ENCODE measurements at places on chromosomes 3 and 15.

DNA sequence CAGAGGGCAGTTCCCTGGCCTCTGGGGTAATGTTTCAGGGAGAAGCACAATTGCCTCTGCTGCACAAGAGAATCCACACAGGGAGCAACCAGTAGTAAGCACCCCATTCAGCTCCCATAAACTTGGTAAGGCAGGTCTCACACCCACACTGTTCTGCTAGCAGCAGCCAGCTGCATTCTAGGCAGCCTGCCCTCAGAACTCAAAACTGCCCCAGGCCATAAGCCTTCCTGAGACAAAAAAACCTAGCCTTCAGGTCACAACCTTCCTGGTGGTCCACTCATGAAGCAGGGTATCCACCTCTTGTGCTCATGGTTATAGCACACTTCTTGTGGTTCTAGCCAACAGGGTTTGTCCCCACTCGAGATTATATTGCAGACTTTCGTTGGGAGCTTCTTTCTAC lies 33.7 kb upstream of the ABI3BP start:
- no peak for DNase-seq

- DNase-seq, result no peak
Observed at GRCh38 chr3:139480585-139480984, 4.3 kb upstream of the RBP2 start.

DNA sequence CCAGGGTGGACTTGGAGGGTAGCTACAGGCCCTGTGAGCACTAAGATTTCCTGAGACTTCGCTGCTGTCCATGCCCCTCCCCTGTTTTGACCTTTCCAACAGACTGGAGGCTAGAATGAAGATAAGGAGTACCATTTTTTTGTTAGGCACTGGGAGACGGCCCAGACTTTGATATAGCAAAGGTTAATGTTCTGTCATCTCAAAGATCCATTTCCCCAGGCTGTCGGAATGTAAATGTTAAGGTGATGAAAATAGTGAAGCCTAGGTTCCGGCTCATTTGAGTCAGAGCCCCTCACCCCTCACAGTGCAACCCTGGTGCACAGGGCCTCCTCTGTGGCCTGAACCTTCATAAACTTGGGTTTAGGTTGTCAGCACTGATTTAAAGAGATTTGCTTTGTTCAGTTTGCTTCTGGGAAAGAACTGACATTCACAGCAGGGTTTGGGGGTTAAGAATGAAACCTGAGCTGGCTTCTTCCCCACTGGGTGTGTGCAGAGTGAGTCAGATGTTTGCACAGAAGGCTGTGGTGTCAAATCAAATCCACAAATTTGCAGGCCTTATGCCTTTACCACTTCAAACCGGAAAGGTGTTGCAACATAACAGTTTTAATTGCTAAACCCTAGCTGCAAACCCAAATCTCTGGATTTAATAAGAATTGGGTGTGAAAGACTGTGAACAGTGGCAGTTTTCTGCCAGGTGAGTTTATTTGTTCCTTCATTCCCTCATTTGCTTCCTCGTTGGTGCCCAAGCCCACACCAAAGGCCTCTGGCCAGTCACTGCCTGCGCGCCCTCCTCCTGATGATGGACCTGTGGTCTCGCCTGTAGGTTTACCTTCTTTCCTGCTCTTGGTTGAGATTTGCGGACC lies 20.6 kb upstream of the KCTD6 start:
- DNase-seq, result peak; percentile 94

DNA sequence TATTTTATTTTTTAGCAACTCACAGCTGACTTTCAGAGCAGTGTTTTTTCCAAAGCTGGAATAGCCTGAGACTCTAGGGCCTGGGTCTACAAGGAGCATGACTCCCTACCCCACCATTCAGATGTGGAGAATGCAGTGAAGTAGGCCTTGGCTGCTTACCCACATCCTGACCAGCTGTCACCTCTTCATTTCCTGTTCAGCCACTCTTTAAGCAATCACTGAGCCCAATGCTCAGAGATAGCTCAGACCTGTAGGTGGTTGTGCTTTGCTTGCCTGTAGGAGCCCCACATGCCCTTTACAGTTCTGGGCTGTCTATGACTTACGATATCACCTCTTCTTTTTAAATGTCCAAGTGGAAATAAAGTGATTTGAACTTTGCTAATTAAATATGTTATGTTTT lies 148.1 kb downstream of the NEK11 start:
- peak; percentile 5 for DNase-seq

DNA sequence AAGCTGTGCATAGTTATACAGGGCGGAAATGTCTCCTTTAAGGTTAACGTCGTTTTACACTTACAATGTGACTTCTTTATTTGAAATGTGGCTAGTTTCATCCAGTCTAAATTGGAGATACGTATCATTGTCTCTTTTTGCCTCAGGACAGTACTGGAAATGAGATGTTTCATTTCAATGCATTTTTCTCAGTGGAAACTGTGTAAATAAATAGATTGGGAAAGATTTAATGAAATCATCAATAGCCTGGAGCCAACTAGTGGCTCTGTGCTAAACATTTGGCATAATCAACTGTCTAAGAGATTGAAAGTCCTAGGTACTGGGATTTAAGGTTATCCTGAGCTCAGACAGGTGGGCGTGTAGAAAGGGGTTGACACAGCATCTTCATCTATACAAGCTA lies 691.5 kb upstream of the CCDC54 start:
- no peak for DNase-seq

GRCh38 chr3:2420919-2421318 lies 322.3 kb downstream of the CNTN4 start:
- no peak for DNase-seq

- peak; percentile 92 for DNase-seq
Observed at GRCh38 chr3:117105686-117106085, 396.1 kb downstream of the TUSC7 start.

DNA sequence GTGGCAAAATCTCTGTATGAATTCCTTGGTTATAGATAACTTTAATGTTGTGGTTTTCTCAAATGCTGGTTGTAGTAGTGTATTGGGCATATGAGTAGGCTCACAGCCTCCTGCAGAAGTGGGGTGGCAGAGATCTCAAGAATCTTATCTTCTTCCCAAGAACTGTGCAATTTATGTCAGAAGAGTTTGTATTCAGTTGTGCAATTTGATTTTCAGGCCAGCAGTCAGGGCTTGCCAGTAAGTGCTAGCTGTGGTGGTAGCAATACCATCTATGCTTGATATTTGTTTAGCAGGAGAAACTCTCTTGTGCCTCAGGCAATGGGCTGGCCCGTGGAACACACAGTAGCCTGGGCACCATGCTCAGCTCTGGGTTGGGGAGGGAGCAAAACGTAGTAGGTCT lies 58.4 kb upstream of the GOLIM4 start:
- DNase-seq, result no peak

DNA sequence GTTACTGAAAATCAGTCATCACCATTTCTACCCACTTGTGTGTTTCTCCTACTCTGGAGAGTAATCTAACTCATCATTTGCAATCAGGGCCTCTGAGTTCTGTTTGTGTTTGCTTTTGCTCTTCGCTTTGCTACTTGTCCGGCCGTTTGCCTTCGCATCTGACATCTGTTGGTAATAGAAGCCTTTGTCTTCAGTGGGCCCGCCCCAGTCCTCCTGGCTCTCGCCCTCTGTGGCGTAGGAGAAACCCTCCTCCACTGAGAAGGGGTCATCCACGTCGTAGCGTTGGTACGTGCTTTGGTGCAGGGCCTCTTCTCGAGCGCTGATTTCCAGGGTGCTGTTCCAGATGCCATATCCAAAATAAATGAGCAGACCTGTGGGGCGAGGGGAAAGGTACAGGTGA lies 48.3 kb downstream of the CLDN11 start:
- no peak for DNase-seq

DNA sequence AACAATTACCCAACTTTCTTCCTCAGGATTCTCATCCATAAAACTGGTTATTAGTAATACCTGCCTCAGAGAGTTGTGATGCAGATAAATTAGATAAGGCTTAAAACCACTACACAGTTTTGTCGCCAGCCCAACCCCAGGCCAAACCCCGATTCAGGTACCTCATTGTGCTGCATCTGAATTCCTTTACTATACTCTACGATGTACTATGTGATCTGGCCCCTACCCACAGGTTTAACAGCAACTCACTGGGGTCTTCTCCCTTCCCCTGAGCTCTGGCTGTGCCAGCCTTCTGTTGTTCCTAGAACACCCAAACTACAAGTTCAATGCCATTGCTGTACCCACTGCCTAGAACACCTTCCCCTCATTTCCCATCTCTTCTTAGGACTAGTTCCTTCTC lies 64.6 kb downstream of the MYO5A start:
- no peak for DNase-seq

- no peak for DNase-seq
Observed at GRCh38 chr3:105328338-105328730, 38.4 kb upstream of the ALCAM start.

DNA sequence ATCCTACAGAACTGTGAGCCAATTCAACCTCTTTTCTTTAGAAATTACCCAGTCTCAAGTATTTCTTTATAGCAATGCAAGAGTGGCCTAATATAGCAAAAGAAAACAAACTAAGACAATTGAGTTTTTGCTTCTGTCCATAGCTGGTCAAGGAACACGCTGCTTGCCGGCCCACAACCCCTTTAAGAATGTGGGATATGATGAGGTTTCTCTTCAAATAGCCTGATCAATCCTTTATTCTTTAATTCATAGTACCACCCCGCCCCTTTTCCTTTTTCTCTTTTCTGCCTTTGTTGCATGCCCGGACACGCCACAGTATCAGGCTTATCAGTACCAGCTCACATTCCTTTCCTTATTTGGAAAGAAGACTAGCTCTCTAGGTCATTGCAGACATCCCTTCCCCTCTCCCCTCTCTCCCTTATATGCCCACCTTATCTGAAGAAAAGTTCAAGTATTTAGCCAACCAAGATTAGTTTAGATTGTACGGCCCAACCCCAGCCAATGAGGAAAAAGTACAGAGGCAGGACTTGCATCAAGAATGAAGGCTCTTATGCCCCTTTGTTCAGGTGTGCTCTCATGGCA lies 404.5 kb downstream of the OCA2 start:
- DNase-seq, result peak; percentile 26

DNA sequence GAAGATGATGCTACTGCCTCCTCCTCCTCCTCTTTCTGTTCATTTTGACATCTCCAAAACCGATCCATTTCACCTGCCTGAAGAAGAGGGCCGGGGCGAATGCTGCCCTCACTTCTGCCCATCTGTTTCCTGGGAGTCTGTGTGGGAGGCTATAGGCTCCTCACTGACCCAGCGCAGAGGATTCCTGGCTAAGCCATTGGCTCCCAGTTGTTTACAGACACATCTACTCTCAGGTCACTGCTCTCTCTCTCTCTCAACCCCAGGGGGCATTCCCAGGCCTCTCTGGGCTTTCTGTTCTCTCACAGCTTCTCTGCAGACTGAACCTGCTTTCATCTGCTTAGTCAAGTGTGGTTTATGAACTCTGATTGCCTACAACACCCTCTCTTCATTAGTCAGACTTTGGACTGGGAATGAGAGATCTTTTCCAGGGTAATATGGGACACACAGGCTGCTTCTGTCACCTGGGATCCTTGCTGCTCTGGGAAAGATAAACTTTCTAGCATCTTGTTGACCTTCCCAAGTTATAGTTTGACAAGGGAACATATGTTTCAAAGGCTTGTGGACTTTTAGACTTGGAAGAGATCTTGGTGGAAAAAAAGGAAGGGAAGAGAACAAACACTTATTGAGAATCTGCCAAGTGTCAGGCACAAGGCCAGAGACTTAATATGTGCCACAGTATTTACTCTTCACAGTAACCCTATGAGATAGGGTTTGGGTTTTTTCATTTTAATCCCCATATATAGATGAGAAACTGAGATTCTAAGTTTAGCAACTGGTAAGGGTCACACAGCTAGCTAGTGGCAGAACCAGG lies 30.2 kb upstream of the USP3 start:
- peak; percentile 49 for DNase-seq

- DNase-seq, result no peak
Observed at GRCh38 chr3:141306922-141307321, 61.4 kb upstream of the ZBTB38 start.

DNA sequence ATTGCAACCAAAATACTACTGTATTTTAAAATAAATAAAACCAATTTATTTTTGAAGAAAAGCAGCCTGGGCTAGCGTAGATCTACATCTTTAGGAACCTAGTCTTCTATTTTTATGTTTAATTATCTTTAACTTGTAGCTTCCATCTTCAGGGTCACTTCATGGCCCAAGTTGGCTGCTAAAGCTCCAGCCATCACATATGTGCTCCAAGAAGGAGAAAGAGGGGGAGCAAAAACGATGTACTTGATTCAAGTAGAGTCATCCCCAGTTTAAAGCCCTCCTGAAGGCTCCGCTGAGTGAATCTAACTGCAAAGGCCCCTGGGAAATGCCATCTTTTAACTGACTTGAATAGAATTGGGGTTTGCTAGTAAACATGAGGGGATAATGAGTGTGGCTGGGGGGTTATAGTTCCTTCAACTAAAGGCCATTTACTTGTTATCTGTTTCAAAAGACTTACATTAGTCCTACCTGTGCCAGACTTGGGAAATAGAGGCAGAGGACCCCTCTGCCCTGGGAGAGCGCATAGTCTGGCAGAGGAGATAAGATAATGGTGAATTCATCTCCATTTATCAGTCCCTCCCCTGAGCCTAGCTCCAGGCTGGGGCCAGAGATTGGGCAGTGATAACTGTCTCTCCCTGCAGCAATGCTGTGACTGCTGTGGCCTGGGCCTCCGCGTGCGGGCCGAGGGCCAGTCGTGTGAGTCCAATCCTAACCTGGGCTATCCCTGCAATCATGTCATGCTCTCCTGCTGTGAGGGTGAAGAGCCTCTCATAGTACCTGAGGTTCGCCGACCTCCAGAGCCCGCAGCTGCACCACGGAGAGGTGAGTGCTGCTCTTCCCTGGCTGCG lies 64.6 kb downstream of the FBLN2 start:
- no peak for DNase-seq

DNA sequence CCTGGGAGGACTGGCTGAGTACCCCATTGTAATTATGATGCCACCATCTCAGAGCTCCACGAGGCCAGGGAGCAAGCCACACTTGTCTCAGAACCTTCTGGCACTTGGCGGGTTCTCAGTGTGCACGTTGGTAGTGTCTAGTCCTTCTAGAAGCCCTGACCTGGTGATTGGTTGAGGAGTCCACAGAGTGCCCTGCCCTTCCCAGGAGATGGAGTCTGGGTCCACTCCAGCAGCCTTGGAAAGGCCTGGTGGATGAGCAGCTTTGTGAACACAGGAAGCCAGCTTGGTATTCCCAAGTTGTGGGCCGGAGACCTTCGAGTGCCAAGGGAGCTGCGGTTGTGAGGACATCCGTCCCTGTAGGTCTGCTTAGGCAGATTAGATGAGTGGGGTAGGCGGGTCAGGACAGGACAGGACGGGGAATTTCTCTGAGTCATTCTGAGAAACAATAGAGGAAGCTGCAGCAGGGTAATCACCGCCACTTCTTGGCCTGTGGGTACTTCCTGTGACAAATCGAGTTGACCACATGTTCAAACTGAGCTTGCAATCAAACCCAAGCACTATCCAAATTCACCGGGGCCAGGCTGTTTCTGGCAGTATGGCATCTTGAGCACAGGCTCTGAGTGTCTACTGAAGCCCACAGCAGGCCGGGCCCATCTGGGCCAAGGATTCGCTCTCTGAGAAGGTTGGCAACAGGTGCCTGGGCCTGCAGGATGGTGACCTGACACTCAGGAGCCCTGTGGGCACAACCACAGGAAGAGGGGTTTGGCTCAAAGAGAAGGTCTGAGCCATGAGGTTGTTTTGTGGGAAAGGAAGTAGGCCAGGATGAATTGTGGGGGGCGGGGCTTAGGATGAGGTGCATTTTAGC lies 71.5 kb upstream of the PLXNA1 start:
- peak; percentile 78 for DNase-seq
